Inflammatory macrophage (primary cell): ENCODE measurements at places on chromosomes 12 and 14.

DNA sequence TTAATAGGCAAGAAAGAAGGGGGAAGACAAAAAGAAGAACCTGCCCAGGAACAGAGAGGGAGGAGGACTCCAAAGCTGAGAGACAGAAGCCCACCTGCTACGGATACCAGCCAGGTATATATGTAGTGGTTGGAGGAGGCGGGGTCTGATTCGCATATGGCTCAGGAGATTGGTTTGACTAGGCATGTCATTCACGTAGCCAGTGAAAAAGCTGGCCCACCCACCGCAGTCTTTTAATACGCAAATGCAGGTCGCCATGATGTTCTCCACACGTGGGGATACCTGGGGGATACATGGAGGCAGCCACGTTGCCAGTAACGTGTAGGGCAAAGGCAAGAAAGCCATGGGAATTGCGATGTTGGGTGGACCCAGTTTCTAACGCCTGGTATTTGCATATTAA lies 73.2 kb downstream of the NTS start:
- DNase-seq, result no peak

DNA sequence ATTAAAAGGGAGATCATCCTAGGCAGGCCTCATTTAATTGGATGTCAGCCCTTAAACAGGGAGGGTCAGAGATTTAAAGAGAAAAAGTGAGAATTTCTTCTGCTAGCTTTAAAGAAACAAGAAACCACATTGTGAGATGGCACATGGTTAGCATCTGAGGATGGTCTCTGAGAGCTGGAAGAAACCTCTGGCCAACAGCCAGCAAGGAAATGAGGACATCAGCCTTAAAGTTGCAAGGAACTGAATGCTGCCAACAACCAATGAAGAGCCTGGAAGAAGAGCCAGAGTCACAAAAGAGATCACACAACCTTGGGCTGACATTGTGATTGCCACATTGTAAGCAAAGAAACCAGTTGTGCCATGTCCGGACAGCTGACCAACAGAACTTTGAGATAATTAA lies 17.5 kb upstream of the FAR2 start:
- peak; percentile 43 for DNase-seq

- DNase-seq, result no peak
Observed at GRCh38 chr12:113049976-113050742, 6.4 kb upstream of the DTX1 start.

GRCh38 chr14:38205949-38206665 lies 1.6 kb upstream of the SSTR1 start:
- DNase-seq, result no peak

DNA sequence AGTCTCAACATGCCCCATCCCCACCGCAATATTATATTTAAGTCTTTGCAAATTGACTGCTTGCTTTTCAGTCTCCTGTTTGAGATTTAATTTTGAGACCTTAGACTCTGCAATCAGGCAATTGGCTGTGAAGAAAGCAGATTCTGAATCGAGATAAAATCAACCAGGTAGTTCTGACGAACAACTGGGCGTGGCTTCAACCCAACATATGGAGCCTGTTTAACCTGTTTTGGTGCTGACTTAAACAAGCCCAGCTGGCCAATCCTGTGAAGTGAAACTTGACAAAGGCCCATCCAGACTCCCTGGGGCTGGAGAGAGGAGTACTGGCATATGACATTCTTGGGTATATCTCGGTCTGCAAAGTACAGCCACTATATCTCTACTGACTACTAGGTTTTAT lies 9.8 kb upstream of the CIPC start:
- DNase-seq, result no peak

DNA sequence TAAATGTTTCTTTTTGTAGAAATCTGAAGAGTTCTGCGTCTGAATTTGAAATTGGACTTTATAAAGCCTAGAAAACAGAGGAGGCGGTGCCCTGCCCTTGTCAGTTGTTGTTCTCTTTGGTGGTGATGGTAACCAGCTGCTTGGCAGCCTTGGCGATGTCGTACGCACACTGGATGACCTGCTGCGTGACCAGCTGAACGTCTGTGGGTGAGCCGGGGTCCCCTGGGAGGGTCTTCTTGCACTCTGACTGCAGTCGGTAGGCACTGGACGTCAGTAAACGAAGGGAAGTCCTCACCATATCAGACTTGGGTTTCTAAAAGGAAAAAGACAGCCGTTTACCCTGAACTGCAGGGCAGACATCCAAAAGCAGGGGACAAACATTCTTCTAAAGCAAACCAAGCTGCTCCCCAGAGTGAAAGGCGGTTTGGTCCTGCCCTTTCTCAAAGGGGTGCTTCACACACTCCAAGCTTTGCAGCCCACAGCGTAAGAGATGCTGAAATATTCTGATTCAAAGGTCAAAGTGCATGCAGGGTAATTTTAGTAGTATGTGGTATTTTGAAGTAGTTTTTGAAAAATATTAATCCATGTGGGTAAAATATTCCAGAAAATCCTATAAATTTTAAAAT lies 32.9 kb downstream of the TCHP start:
- no peak for DNase-seq

- no peak for DNase-seq
Observed at GRCh38 chr12:109732321-109733305, 19.0 kb downstream of the FAM222A start.

GRCh38 chr14:76762411-76763095 lies 1.3 kb downstream of the VASH1 start:
- peak; percentile 24 for DNase-seq

DNA sequence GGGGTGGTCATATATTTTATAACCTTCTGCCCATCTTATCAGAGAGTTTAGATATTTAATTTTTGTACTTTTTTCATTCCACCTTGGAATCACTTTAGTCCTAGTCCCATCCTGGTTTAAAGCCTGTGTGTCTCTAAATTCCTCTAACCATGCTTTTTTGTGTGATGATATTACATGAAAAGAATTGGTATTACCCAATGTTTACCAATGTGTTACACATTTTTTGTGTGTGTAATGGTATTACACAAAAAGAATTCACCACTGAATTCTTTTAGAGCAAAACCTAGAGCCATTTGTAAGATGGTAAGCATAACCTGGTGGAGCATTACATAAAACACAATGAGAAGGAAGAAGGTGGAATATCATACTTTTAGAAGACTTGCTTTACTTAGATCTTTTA lies 77.5 kb downstream of the FAR2 start:
- no peak for DNase-seq

GRCh38 chr12:132872975-132873421 lies 14.4 kb downstream of the CHFR start:
- no peak for DNase-seq

DNA sequence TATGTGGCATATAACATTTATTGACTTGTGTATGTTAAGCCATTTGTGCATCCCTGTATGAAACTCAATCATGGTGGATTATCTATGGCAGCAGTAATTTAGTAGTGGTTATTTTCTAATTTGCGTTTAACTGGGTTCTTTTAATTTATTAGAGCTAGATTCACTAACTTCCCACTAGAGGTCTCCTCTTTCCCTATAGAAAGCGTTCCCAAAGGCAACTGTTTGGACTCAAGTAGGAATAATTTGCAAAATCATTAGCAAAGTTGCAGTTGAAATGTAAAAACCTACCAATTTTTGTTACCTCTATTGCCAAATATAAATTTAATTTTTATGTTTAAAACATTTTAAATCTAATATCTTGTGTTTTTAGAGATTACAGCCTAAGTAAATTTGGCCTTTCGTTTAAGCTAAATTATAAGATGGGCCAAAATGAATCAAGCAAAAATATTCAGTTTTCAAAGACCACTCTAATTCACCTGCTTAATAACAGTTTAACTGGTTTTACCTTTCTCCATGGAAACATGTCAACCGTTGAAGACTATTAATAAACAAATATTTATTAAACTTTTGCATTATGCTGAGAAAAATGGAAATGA lies 6.0 kb downstream of the DMAC2L start:
- DNase-seq, result peak; percentile 23

GRCh38 chr12:6606331-6607131 lies 648 bp downstream of the CHD4 start:
- DNase-seq, result peak; percentile 53

DNA sequence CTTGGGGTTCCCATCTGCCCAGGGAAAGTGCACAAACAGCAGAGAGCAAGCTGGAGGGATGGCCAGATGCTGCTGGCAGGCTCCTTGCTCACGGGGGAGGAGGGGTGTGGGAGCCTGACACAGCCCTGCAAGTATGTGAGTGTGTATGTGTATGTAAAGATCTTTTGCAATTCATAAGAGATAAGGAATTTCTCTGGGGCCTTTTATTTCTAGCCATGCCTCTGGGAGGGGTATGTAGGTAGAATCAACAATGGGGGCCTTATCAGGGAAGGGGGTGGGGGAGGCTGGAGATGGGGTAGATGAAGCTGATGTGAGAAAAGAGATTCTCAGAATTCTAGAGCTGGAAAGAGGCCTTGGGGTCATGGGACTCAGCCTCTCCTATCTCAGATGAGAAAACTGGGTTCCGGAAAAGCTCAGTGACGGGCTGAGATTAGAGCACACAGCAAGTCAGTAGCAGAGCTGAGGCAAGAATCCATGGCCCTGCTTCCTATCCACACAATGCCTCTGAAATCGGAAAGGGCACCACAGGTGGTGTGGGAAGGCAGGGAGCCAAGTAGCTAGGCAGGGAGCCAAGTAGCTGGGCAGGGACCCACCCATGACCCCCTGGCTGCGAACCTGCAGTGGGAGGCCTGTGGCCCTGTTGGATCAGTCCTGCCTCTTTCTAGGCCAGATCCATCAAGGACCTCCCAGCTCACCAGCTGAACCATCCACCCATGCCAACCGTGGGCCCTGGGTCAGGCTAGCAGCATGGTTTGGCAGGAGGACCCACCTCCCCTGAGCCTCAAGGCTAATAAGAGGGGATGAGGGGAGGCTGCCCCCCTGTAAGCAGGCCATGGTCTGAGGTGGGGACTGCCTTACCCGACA lies 54.7 kb downstream of the PLEKHG3 start:
- DNase-seq, result no peak

GRCh38 chr12:74538491-74539258 lies 1.0 kb downstream of the ATXN7L3B start:
- peak; percentile 6 for DNase-seq

DNA sequence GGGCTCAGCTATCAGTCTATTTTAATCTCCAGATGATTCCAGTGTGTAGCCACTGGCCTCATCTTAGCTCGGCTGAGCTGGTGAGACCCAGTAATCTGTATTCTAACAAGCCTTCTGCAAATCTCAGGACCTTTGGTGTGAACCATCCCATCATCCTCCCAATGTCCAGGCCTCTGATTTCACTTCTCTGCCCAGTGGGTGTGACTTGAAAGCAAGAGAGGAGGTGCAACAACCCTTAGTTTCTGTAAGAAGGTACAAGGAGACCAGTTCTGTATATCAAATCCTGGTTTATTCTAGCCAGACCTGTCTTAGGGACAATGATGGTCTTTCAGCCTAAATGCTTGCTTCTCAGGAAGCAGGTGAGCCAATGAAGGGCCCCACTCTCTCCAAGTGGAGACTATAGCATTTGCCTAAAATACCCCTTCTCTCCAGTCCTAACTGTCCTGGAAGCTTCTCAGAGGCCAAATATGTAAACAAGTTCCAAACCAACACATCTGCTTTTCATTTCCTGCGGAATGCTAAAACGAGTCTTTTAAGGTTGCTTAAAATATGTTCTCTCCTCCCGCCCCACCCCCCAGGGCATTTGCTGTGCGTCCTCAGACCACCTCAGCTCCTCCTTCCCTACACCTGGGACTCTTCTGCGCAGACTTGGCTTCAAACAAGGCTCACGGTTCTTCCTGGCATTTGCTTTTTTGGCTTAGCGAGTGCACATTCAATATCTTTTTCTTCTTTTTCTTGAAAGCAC lies 78.4 kb upstream of the FUT8 start:
- DNase-seq, result no peak

DNA sequence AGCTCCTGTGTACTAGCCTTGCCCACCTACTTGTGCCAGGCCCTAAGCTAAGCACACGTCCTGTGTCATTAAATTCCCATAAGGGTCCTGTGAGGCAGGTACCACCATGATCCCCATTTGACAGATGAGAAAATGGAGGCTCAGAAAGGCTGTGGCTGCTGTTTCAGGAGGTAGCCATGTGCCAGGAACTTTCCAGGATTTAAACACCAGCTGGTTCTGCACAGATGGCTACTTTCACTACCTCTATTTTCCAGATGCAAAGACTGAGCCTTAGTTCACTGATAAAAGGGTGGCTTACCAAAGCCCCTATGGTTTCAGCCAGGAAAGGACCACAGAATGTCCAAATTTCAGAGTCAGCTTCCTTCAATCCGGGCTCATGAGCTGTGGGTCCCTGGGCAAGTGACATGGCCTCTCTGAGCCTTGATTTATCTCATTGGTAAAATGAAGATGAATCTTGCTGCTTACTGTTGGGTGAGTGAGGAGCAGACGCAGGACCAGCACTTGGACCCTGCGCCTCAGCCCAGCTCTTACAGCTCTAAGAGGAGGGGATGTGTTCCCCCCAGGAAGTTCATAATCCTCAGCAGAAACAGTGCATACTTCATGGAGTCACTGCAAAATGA lies 23.5 kb downstream of the CMKLR1 start:
- peak; percentile 55 for DNase-seq

DNA sequence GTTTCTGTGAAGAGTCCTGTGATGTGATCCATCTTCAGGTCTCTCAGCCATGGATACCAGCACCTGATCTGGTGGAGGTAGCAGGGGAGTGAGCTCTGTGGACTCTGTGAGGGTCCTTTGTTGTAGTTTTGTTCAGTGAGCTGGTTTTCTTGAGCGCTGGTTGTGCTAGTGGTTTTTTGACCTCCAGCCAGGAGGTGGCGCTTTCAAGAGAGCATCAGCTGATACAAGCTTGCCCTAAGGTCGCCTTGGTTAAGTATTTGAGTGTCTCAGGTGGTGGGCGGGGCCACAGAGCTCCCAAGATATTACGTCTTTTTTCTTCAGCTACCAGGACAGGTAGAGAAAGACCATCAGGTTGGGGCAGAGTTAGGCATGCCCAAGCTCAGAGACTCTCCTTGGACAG lies 139.7 kb downstream of the TTLL5 start:
- no peak for DNase-seq

GRCh38 chr12:14961466-14962152 lies at the start of gene ARHGDIB:
ARHGDIB (minus strand) TSS chr12:14961601; CDS start chr12:14950712, 10,889 bp downstream.
- DNase-seq, result peak; percentile 78

GRCh38 chr14:31945074-31945613 lies 132.0 kb upstream of the ARHGAP5 start:
- no peak for DNase-seq

GRCh38 chr14:58398895-58399294 lies 3.2 kb downstream of the TOMM20L start:
- no peak for DNase-seq

GRCh38 chr12:46402451-46402850 lies 29.9 kb upstream of the SLC38A2 start:
- no peak for DNase-seq

- DNase-seq, result no peak
Observed at GRCh38 chr12:114209861-114210260, 196.1 kb downstream of the TBX5 start.
